ENCODE measurements at places on chromosomes 5 and 9.

- DNase-seq = no peak
Measured at GRCh38 chr5:4212981-4213819, 617.6 kb downstream of the IRX1 start.

- DNase-seq = no peak
Measured at GRCh38 chr5:80240368-80240986, 15.4 kb downstream of the SERINC5 start.

DNA sequence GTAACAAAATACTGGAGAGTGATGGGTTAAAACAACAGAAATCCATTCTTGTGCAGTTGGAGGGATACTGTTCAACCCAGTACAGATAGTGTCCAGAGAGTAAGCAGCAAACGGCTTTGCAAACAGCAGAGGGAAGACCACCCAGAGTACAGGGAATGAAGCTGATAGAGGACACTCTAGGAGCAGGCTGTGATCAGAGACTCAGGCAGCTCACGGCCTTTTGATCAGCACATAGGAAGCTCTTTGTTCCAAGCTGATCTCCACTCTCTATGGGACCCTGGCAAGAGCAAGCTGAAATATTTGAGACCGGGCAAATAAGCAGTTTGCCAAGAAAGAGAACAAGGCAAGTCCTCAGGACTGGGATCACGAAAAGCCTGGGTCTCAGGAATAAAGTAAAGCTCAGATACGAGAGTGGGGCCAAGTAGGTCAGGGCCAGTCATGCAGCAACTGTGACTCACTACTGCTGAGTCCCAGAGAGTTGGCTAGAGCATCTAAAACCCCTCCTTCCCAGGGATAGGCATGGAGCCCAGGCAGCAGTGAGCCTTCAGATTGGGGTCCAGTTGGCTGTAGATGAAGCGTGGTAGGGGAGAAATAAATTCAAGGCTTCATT lies 52.4 kb downstream of the MELK start:
- no peak for DNase-seq

- no peak for DNase-seq
Measured at GRCh38 chr9:137688725-137689124, 69.9 kb downstream of the EHMT1 start.

DNA sequence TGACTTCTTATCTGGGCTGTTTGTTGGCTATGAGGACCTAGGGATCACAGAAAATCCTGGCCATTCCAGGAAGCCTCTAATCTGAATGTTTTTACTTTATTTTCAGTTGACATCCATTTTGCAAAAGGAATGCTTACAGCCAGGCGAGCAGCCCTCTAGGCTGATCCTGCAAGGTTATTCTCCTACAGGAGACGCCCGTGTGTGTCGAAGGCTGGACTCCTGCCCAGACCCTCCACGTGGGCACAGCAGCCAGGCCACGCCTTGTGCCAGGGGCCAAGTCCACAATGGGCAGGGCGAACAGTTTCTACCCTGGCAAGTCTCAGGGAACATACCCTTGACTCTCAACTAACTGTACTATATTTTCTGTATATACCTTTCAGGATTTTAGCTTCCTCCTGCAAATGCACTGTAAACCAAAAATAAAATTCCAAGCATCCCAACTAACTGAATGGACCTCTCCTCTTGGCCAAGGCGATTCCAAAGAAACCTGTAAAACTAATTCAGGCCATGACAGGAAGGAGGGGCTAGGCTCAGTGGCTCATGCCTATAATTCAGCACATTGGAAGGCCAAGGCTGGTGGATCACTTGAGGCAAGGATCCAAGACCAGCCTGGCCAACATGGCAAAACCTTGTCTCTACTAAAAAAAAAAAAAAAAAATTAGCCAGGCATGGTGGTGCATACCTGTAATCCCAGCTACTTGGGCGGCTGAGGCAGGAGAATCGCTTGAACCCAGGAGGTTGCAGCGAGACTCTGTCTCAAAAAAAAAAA lies 5.7 kb downstream of the CMBL start:
- peak; percentile 44 for DNase-seq

GRCh38 chr9:130745210-130745800 lies 51.7 kb downstream of the EXOSC2 start:
- DNase-seq = no peak

- no peak for DNase-seq
Measured at GRCh38 chr5:54837093-54837492, 148.3 kb downstream of the ESM1 start.

GRCh38 chr5:157963761-157964160 lies 104.8 kb upstream of the CLINT1 start:
- no peak for DNase-seq

DNA sequence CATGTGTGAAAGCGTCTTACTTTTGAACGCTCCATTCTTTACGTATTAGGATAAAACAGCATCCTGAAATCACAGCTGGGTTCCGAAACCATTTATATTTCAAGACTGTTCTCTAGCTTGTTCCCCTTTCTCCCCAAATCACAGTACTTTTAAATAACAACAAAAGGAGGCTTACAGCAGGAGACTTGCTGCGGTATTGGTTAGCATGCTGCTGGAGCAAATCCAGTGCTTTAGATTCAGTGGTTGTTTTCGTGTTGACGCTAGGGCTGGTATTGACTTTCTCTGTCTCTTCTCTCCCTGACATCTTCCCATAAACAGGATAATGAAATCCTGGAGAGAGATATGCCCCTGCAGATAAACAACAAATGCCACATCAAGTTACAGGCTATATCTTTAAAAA lies 103.1 kb downstream of the ZNF608 start:
- DNase-seq = no peak

GRCh38 chr9:133474215-133474614 lies 4.7 kb downstream of the SLC2A6 start:
- no peak for DNase-seq

DNA sequence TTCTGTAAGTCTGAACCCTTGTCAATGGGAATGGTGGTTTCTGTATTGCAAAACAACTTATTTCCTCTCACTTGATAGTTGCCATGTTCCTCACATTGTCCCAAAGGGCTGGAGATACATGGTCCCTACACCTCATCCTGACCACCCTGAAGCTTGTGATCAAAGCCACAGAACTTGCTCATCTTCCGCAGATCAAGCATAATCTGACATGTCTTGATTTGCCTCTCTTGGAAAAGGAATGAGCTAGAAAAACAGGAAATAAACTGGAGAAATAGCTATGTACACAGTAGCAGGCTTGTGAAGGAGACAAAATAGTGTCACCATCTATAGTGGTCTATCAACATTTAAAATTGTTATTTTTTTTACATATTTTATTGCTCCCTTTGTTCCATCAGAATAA lies 871.9 kb upstream of the C9orf72 start:
- DNase-seq = no peak

DNA sequence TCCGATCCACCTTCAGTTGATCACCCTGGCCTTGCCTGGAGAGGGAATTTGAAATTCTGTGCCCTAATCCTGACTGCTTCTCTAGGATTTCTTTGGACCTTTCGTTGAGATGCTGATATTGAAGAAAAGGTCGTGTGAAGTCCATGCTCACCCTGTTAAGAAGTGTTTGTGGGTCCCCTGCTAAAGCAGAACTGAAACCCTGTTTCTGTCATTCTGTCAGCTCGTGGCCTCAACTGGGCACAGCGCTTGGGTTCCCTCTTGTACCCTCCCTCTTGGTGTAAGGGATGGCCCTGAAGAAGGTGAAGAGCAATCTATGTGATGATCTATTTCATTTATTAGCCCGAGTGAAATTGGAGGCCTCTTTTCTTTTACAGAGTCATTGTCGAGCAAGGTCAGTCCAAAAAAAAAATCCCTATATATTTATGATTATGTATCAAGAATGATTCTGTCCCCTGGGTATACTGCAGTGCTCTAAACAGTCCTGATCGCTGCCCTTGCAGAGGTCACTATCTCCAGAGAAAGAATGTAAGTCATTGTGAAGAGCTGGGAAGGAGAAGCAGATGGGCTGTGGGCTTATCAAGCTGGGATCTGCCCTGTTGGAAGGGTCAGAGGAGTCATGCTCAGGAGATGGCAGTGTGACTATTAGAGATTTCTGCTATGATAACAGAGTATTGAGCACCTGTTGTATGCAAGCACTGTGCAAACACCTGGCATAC lies 56.1 kb downstream of the WWC1 start:
- no peak for DNase-seq

GRCh38 chr5:135053278-135053677 lies 19.2 kb upstream of the PITX1 start:
- peak; percentile 37 for DNase-seq

DNA sequence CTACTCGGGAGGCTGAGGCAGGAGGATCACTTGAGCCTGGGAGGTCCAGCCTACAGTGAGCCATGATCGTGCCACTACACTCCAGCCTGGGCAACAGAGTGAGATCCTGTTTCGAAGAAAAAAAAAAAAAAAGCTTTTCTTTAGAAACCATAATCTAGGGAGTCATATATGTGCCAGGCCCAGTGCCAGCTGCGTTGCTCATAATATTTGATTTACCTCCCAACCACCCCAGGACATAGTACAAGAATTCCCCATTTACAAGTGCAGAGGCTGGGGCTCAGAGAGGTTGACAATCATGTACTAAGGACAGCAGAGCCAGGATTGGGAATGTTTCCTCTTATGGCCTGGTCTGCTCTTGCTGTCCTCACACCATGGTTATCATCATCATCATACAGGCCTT lies 25.1 kb upstream of the TRIM14 start:
- no peak for DNase-seq

- no peak for DNase-seq
Measured at GRCh38 chr9:130157079-130157478, 15.1 kb upstream of the NCS1 start.

DNA sequence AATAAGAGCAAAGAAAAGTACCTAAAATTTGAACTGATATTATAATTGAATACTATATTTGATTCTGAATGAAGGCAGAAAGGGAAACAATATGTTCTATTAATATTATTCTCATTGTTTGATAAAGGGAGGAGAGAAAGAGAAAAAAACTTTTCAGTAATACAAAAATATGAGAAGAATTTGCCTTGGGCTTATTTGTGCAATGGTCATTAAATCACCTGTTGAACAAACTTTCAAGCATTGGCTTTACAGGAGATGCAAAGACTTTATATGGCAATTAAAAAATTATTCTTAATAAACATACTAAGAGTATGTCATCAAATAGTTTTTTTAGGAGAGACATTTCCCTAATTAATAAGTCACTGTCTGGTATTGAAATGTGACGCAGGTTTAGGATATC lies 85.0 kb downstream of the CSNK1G3 start:
- no peak for DNase-seq

GRCh38 chr9:129607027-129607387 lies 13.9 kb downstream of the C9orf50 start:
- DNase-seq = no peak

GRCh38 chr9:77510666-77511065 lies 137.5 kb downstream of the GNA14 start:
- DNase-seq = no peak

DNA sequence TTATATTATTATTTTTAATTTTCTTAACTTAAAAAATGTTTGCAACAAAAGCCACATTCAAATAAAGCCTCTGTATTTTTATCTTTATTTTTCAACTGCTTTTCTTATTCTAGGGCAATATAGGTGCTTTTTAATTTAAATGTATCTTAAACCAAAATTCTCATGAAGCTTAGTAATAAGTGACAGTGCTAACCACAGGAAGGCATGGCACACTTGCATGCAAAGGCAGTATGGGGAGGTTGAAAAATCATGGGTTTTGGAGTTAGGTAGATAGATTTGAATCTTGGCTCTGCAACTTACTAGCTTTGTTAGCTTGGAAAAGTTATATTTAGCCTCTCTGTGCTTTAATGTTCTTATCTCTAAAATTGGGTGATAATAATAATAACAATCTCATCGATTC lies 458.0 kb downstream of the DMAC1 start:
- DNase-seq = no peak

- DNase-seq = no peak
Measured at GRCh38 chr5:96721351-96721977, 59.3 kb downstream of the CAST start.

GRCh38 chr5:130116972-130117371 lies 212.7 kb downstream of the CHSY3 start:
- DNase-seq = no peak

GRCh38 chr9:90773617-90774016 lies 28.0 kb upstream of the SYK start:
- no peak for DNase-seq

- no peak for DNase-seq
Measured at GRCh38 chr5:116308391-116308790, 223.6 kb downstream of the COMMD10 start.

GRCh38 chr9:106961623-106962022 lies 98.7 kb downstream of the ZNF462 start:
- no peak for DNase-seq

- no peak for DNase-seq
Measured at GRCh38 chr9:107999011-107999410, 509.4 kb upstream of the KLF4 start.

Measured in NCI-H774 (cell line).